IgD-negative memory B cell (primary cell): ENCODE measurements at places on chromosomes 12 and 14. TPM values are rescaled to one million over a fixed set of nuclear protein-coding genes. Genes with fewer than 3 reads are reported as not detected.

The DNAH10 gene
- 0.40 TPM for polyA plus RNA-seq

The HAL gene
- not detected for polyA plus RNA-seq

The HVCN1 gene
- 441 TPM for polyA plus RNA-seq

The CNTN1 gene
- not detected for polyA plus RNA-seq

The RNASE7 gene
- polyA plus RNA-seq = not detected

The PIWIL1 gene
- polyA plus RNA-seq = not detected

The CCDC196 gene
- polyA plus RNA-seq = not detected

The TSHR gene
- polyA plus RNA-seq = not detected

The NFATC4 gene
- 0.20 TPM for polyA plus RNA-seq

The TROAP gene
- not detected for polyA plus RNA-seq

The AACS gene
- 4.2 TPM for polyA plus RNA-seq

The BDKRB2 gene
- not detected for polyA plus RNA-seq

The TMCC3 gene
- 15.2 TPM for polyA plus RNA-seq
